ENCODE measurements at places on chromosomes 1 and 21.

- peak; percentile 31 for DNase-seq
Observed at GRCh38 chr1:40948741-40949443, 30.6 kb upstream of the CTPS1 start.

GRCh38 chr1:11494771-11495170, 15.8 kb downstream of the DISP3 start:
- DNase-seq: no peak

- DNase-seq: no peak
Observed at GRCh38 chr21:31558189-31558961, 101.1 kb upstream of the SOD1 start.

- DNase-seq: no peak
Observed at GRCh38 chr1:211920141-211920572, 89.6 kb upstream of the LPGAT1 start.

DNA sequence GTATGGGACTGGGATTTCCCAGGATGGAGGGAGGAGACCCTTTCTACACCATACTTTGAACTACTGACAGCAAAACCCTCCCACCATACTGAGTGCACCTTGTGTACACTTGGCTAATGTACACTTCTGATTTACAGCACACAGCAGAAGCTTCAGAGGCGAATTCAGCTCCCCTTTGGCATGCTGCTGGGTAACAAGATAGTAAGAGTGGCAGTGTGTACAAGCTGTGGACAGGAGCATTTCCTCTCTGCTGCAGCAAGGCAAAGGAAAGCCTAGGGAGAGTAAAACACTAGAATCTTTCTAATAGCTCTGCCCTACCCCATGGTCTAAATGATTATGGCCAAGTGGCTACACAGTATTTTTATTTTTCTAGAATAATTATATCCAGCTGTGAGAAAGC, 83.9 kb upstream of the ARTN start:
- no peak for DNase-seq

DNA sequence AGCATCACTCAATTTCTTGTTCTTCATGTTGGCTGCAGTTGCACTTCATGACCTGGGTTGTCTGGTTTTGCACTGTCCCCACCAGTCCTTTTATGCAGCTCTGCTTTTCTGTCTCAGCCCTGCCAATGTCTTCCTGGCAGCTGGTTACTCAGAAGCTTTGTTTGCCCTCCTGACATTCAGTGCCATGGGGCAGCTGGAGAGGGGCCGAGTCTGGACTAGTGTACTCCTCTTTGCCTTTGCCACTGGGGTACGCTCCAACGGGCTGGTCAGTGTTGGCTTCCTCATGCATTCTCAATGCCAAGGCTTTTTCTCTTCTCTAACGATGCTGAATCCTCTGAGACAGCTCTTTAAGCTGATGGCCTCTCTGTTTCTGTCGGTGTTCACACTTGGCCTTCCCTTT, 6.6 kb downstream of the PIGV start:
- DNase-seq: no peak

DNA sequence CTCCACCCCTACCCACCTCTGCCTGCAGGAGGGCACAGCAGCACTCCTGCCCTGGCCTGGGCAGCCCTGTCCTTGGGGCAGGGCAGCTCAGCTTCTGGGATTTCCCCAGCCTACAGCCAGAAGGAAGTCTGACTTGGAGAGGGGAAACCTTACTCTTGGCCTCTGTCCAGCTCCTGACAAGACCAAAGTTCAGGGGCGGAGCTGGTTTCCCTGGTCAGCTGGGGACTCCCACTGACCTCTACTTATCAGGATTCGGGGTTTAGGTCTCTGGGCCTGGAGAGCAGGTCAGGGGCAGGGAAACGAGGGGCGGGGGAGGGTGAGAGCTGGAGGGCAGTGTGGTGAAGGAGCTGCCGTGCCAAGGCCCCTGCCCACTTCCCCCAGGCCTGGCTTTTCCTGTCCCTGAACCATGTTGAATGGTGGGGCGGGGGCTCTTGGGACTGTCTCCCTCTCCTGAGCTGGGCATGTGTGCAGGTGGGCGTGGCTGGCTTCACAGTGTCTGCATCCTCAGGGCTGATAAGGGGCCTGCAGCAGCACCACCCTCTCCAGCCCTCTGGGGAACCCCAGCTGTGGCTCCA, 16.8 kb upstream of the ETV3 start:
- DNase-seq: peak; percentile 76

- no peak for DNase-seq
Observed at GRCh38 chr21:34105947-34106541, 32.7 kb downstream of the MRPS6 start.

GRCh38 chr1:220694866-220695382, 4.8 kb downstream of the C1orf115 start:
- DNase-seq: no peak

GRCh38 chr1:180532854-180533253, 25.9 kb upstream of the OVAAL start:
- DNase-seq: no peak

DNA sequence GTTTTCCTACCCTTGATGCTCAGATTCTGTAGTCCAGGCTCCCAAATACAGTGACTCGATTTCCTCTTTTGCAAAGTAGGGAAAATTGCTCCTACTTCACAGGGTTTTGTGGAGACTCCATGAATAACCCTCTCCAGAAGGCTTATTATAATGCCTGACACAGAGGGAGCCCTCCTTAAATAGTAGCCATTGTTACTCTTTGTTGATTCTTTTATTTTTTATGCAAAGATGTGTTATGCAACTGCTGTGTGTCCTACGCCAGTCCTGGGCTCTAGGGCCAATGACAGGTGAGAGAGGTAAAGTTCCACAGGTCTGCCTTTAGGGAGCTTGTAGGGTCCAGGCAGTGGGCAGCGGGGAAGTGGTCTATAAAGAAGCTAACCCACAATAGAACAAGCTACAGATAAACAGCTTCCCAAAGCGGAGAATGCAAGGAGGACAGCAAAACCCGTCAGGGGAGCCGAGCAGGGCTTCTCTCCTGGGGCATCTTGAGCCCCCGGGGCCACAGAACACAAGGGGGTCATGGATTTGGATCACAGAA, 1.5 kb downstream of the AADACL3 start:
- no peak for DNase-seq

GRCh38 chr1:17874231-17874630, 119.1 kb downstream of the ACTL8 start:
- DNase-seq: peak; percentile 91

- no peak for DNase-seq
Observed at GRCh38 chr1:170076199-170076598, 1.7 kb upstream of the KIFAP3 start.

- DNase-seq: no peak
Observed at GRCh38 chr1:173300061-173301044, 93.2 kb upstream of the TNFSF4 start.

- DNase-seq: no peak
Observed at GRCh38 chr1:220269036-220269435, 3.2 kb downstream of the RAB3GAP2 start.

GRCh38 chr1:119987686-119988085, 81.8 kb downstream of the NOTCH2 start:
- no peak for DNase-seq

GRCh38 chr1:41340655-41341364, 20.4 kb upstream of the FOXO6 start:
- DNase-seq: no peak

DNA sequence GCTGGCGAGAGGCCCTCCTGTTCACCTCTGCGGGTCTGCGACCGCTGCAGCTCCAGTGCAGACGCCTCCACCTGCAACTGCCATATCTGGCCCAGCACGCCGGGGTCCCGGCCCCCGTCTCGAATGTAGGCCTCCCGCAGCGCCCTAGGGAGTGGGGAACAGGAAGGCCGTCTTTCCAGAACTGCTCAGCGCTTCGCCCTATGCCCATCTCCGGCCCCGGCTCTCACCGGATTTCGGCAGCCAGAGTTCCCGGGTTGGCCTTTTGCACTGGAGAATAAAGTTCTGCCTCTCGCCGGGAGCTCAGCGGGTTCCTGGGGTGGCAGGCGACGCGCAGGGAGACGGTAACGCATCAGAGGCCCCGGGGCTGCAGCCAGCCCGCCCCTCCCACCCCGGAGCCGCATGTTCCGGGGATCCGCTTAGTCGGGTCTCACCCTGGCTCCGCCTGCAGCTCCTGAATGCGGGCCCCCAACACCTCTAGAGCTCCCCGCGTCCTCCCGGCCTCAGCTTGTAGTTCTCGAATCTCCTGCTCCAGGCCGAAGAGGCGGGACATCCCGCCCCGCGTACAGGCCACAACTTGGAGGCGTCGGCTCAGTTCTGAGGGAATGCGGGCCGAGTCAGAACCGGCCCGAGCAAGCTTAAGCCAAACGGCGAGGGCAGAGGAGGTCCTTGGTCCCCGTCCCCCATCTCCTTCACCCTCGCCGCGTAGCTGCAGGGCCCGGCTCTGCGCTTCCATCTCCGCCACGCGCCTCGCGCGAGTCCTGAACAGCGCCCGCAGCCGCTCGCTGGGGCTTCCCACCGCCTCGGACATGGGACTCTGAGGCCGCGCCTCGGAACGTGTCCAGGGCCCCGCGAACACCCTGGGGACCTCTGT, 1.1 kb downstream of the CCDC17 start:
- DNase-seq: no peak

GRCh38 chr1:204286831-204287421, 72.8 kb downstream of the PLEKHA6 start:
- DNase-seq: peak; percentile 16

DNA sequence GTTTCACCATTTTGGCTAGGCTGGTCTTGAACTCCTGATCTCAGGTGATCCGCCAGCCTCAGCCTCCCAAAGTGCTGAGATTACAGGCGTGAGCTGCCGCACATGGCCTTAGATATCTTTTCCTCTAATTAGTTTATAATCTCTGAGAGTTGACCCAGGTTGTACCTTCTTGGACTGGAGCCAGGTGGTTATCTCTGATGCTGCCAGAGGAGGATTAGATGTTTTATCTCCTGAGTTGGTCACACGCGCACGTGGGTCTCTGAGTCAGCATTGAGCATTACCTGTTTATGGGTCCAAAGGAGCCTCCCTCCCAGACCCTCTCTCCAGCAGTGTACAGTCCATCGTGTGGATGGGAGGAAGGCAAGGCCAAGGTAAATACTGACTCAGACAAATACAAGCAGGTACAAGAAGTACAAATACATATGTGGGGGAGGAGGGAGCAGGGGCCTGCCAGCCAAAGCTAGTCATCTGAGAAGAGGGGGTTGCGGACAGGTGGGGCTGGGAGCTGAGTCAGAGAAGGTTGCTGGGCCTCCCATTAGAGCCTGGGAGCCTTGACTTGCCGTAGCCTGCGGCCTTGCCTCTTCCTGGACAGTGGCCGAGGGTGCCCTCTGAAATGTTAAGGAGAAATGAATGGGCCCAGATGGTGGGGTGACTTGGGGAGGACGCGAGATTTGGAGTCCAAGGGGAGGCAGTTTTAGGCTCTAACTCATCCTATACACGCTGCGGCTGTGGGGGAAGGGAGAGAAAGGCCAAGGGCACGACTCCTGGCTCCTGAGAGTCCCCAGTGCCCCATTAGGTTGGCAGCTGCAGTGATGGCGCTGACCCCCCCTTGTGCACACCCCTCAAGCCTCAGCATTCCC, 13.1 kb downstream of the IL6R start:
- DNase-seq: peak; percentile 86

- peak; percentile 50 for DNase-seq
Observed at GRCh38 chr1:180571832-180572636, 13.3 kb downstream of the OVAAL start.

DNA sequence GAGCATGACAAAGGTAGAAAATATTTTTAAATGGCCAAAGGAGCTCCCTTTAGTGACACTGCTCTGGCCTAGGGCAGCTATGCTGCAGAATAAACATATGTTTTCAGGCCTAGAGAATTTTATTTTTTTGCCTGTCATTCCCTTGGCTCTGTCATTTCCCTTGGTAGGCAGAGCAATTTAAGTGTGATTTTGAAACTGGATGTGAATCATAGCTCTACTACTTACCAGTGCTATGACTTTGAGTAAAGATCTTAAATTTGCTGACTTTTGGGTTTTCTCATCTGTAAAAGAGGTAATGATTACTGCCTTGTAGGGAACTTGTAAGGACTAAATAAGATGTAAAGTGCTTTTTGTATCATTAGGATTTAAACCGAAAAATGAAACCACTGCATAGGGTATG, 189.0 kb upstream of the ZRANB2 start:
- peak; percentile 36 for DNase-seq

- DNase-seq: no peak
Observed at GRCh38 chr1:2028870-2029560, 9.9 kb downstream of the GABRD start.

- no peak for DNase-seq
Observed at GRCh38 chr1:111015222-111015621, 51.5 kb upstream of the LRIF1 start.

- DNase-seq: no peak
Observed at GRCh38 chr1:26545969-26546323, 16.4 kb downstream of the RPS6KA1 start.

DNA sequence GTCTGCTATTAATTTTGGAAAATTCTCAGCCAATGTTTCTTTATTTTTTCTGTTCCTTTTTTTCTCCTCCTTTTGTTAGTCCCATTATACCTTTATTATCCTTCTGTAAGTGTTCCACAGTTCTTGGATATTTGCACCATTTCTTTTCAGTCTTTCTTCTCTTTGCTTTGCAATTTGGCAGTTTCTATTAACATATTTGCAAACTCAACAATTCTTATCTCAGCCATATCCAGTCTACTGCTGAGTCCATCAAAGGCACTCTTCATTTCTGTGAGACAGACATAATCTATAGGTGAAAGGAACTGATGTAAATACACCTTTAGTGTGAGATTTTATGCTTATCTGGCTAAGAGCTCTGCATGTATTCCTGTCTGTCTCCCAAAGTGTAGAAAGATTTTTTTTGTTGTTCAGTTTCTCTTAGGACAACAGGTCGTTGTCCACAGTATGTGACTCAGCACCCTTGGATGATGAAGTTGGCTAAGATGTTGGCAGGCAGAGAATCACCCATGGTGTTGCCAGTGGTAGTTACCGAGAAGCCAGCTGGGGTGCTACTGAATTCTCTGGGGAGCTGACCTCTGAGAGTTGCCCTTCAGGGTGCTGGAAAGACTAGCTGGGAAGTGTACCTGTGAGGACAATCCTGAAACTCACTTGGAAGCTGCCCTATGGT, 38.4 kb downstream of the LEPR start:
- no peak for DNase-seq

GRCh38 chr1:192516776-192517297, 58.7 kb upstream of the RGS1 start:
- DNase-seq: peak; percentile 71

- no peak for DNase-seq
Observed at GRCh38 chr1:46284597-46285564, 18.5 kb downstream of the LRRC41 start.

- no peak for DNase-seq
Observed at GRCh38 chr1:172146141-172146850, 274.2 kb upstream of the C1orf105 start.

Data from RCC 7860 (cell line).